ENCODE measurements at places on chromosomes 7 and 10.

DNA sequence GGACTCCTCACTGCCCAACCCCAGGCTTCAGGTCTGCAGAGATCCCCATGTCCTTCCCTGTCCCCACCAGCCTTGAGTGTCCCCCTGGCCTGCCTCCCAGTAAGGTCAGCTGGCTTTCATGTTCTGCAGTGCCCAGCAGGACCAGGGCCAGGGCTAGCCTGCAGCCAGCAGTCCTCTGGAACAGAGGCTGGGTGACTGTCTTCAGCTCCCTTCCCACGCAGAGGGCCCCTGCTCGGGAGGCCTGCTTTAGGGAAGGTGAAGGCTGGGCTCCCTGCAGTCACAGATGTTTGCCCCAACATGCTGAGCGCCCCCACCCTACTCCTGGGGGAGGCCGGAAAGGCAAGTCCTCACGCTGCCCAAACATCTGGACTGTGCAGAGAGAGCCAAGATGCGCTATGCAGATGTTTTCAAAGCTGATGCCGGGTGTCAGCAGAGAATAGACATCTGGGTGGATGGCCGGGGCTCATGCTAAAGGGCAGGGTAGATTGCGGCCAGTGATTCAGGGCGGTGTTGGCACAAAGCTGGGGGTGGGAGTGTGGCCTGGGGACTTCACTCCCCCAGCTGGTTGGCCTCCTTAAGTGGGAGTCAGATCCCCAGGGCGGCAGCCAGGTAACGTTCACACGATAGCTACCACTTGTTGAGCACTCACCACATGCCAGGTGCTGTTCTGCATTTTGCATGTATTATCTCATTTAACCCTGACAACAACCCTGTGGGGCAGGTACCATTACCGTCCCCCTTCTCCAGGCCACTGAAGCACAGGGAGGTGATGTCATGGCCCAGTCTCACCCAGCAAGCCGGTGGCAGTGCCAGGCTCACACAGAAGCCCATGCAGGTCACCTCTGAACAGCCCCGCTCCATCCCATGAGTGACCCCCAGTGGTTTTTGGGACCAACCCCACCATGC is 71.2 kb upstream of the COL13A1 start:
- no peak for DNase-seq

GRCh38 chr10:37865264-37865663 is 7.9 kb upstream of the ZNF248 start:
- no peak for DNase-seq

- DNase-seq, result no peak
Observed at GRCh38 chr7:94001396-94001795, 2.8 kb downstream of the BET1 start.

DNA sequence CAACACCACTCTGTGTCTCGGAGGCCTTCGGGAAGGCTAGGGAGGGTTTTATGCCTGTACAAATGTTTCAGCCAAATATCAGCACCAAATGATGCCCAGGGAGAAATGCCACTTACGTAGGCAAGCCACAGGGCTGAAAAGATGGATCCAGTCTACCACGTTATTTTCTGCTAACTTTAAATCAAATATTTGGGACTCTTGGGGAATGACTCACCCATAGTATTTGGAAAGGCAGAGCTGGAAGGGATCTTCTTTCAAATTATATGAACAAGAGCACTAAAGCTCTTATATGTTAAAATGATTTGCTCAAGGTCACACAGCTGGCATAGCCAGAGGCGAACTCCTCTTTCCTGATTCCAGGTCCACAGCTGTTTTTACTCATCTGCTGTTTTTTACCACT is 591.4 kb downstream of the SORCS1 start:
- no peak for DNase-seq

GRCh38 chr7:133504825-133505224 is 251.9 kb downstream of the EXOC4 start:
- no peak for DNase-seq

DNA sequence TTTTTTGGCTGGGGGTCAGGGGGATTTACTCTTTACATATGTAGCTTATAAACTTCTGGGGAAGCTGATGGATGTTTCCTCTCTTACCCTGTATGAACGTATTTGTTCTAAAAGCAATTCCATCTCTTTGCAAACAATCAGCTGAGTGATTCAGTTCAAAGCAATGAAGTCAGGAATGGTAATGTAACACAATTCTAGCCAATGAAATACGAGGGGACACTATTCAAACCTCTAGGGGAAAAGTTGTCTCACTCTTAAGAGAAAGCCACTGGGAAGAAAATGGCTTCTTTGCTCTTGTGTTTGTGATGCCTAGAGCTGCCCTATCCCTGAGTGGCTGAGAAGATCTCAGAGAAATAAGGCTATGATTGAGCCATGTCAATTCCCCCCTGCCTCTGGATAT is 134.8 kb upstream of the SEMA3C start:
- no peak for DNase-seq

- DNase-seq, result no peak
Observed at GRCh38 chr10:68296843-68297663, 34.8 kb upstream of the HNRNPH3 start.

DNA sequence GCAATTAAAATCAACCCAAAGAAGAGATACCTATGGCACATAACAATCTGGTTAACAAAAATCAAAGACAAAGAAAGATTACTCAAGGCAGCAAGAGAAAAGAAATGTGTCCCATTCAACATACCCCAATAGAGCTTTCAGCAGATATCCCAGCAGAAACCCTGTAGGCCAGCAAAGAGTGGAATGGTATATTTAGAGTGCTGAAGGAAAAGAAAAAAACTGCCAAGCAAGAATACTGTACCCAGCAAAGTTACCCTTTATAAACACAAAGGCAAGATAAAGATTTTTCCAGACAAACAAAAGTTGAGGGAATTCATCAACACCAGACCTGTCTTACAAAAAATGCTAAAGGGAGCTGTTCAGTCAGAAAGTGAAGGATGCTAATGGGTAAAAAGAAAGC is 131.6 kb downstream of the TPST1 start:
- no peak for DNase-seq

- DNase-seq, result no peak
Observed at GRCh38 chr10:75265856-75266255, 30.1 kb upstream of the COMTD1 start.

DNA sequence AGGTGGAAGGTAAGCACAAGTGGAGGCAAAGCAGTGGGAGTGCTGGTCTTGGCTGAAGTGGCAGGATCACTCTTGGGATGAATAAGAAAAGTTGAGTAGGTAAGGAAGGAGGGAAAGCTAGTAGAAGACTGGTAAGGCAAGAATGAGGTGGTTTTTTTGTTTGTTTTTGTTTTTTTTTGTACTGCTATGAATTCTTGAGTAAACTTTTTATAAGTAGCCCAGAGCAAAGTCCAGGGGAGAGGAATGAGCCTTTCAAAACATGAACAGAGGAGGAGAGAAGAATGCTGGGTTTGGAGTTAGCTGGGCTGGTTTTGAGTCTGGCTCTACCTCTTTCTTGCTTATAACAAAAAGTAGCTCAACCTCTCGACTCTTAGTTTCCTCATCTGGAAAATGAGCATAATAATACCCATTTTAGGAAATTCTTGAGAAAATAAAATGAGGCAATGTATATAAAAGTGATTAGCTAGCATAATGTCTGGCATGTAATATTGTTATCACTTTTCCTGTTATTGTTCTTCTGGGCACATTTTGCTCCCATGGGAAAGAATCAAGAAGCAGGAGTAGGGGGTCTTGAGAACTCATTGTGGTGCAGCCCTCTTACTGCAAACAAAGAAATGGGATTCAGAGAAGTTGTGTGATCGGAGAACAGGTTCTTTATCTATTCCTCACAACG is 24.1 kb upstream of the LRRC17 start:
- DNase-seq, result no peak

GRCh38 chr7:104883718-104884452 is 130.1 kb upstream of the KMT2E start:
- peak; percentile 87 for DNase-seq

DNA sequence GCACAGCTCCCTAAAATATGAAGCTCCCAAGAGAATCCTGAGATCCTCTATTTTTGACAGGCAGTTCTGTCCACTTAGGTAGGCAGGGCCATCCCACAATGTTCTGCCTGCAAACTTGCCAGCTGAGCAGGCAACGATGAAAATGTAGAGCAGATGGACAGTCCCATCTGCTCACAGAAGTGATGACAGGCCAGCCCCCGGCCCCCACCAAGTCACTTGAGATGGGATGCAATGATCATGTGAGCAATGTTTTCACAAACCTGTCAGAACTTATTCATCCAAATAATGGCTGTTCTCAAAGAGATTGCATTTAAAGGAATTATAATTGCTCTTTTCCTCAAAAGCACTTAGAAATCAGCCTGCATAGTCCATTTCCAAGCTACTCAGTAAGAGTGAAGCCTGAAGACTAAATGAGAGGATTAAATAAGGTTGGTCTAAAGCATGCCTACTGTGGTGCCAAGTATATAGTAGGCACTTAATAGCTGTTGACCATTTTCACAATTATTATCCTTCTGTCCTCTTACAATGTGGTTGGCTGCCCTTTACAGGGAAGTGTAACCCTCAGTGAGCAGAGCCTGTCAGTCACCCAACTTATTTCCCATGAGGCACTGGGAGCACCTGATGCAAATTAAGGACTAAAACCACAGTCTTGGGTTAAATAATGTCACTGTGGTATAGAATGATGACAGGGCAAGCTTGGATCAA is 301.2 kb downstream of the FGFR2 start:
- no peak for DNase-seq

GRCh38 chr7:134058980-134059379 is 68.2 kb upstream of the LRGUK start:
- DNase-seq, result no peak

DNA sequence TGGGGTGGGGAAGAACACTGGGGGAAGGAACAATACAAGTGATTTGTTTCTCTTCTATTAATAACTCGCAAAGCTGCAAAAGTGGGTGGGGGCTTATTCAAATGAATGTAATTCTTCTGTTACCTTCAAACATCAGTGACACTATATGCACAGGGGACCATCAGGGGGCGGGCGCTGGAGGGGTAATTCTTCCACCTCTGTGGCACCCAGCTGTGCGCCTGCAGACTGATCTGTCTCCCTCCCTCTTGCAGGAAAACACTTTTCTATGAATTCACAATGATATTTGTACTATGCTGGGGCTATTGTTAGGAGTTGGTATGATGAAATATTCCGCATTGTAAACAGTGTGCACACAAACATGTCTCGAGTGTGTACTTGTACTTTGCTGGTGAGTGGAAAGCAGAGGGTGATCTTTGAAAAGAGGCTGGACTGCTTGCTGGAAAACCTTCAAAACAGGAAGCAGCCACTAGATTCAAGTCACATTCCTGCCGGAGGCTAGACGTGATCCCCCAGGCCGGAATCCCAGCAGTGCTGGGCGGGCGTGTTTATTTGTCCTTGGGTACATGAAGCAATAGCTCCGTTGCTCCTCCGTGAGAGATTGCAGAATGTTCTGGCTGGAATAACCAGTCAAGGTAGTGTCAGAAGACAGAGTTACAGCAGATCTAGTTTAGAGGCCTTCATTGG is 15.8 kb upstream of the BNIP3 start:
- peak; percentile 51 for DNase-seq

GRCh38 chr7:159030490-159031134 is 114.1 kb downstream of the VIPR2 start:
- peak; percentile 5 for DNase-seq

DNA sequence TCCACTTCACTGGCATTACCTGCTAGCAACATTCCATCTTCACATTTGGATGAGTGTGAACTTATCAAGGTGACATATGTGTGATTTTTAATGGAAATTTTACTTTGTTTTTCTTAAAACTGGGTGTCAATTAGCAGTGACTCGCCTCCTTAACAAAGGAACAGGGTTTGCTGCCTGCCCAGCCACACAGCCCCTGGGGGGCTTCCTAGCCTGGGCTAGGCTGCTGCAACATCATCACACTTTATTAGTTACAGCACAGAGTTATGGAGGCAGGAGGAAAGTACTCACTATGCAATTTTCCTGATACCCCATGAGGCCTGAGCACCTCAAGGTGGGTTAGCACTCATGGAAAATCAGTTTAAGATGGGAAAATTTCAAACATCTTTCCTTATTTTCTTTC is 861.3 kb downstream of the NRG3 start:
- DNase-seq, result no peak

DNA sequence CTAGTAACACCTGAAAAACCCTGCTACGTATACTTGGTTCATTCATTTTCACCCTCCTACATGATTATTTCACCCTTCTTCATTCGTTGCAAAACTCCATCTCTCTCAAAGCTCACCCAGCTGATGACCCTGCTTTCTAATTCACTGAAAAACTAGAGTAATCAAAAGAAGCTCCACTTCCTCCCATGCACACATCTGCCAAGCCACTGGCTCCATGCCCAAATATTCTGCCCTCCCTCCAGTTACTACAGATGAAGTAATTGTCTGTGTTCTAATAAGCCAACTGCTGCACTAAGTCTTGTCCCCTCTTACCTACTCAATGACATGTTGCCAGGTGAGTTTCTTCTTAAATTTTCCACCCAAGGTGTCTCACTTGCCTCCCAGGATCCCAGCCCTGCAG is 96.9 kb upstream of the CCDC71L start:
- no peak for DNase-seq

- DNase-seq, result no peak
Observed at GRCh38 chr10:113027230-113027573, 77.2 kb downstream of the TCF7L2 start.

DNA sequence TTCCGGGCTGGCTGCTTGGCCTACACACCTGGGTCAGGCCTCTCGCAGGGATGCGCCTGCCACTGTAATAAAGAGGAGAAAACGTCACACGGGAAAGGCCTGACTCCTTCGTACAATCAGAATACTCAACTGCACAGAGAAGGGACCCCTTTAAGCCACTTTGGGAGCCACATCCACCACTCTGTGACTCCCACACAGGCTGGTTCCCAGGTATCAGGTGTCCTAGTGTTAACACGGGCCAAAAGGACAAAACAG is 5.8 kb upstream of the ZNF736 start:
- DNase-seq, result no peak

- peak; percentile 80 for DNase-seq
Observed at GRCh38 chr10:127834221-127834620, 58.5 kb downstream of the CLRN3 start.

- peak; percentile 70 for DNase-seq
Observed at GRCh38 chr7:2802504-2803341, 41.4 kb downstream of the GNA12 start.

- no peak for DNase-seq
Observed at GRCh38 chr10:491667-492424, 197.6 kb downstream of the DIP2C start.

GRCh38 chr7:12637819-12638592 is 49.4 kb upstream of the ARL4A start:
- DNase-seq, result no peak

DNA sequence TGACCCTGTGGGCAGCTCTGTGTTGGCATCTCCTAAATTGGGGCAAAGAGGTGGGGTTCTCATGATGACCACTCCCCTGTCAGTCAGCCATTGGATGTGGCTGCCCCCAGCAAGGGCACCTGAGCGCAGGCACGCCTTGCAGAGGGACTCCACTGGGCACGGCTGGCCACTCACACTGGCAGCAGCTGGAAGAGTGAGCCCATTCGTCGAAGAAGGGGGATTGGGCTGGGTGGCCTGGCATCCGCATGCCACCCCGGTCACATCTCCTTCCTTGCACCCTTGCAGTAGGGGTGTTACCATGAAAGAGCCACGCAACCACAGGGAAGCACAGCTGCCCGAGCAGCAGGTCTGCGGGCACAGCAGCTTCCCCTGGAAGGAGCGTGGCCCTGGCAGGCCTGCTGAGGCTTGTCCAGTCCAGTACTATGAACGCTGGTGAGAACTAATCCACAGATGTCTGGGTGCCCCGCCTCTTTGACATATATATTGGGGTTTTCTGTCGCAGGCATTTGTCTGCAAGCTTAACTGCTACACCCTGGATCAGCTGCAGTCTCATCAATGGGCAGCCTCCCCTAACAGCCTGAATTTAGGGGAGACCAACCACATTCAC is 25.7 kb upstream of the GRB10 start:
- DNase-seq, result no peak

GRCh38 chr7:18019555-18019954 is 8.1 kb downstream of the PRPS1L1 start:
- peak; percentile 84 for DNase-seq
